ENCODE measurements at places on chromosomes 3 and 15.

DNA sequence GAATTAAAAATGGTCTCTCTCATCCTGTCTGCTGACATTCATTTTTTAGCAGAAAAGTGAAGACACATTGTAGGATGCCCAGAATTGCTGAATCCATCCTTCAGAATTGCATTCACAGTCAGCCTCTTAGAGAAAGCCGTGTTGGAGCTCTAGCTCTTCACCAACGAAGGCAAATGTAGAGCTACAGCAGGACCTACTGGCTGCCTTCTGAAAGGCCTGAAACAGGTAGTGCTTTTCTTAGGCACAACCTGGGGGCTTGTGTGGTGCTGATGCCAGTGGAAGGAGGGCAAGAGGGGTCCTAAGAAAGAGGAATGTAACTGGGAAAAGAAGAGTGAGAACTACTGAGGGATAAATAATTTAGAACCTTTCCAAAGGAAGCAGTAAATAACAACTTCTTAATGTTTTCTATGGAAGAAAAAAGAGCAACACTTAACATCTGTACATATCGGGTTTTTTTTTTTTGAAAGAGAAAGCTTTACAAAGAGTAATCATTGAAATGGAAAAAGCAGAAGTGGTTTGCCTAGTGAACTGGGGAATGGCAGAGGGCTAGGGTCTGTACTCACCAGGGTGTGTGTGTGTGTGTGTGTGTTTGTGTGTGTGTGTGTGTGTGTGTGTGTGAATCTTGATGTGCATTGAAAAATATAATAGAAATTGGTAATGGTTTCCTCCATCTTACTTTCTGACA is 297.8 kb downstream of the SATB1 start:
- peak; percentile 35 for DNase-seq

GRCh38 chr3:101970905-101971304 is 121.6 kb downstream of the NFKBIZ start:
- DNase-seq = no peak

- no peak for DNase-seq
Observed at GRCh38 chr15:51128701-51129100, 34.0 kb upstream of the TNFAIP8L3 start.

- no peak for DNase-seq
Observed at GRCh38 chr3:8756671-8757070, 12.7 kb downstream of the OXTR start.

GRCh38 chr3:122927726-122928125 is 99.8 kb downstream of the SEMA5B start:
- DNase-seq = no peak

- DNase-seq = no peak
Observed at GRCh38 chr3:25540273-25540672, 112.2 kb downstream of the RARB start.

DNA sequence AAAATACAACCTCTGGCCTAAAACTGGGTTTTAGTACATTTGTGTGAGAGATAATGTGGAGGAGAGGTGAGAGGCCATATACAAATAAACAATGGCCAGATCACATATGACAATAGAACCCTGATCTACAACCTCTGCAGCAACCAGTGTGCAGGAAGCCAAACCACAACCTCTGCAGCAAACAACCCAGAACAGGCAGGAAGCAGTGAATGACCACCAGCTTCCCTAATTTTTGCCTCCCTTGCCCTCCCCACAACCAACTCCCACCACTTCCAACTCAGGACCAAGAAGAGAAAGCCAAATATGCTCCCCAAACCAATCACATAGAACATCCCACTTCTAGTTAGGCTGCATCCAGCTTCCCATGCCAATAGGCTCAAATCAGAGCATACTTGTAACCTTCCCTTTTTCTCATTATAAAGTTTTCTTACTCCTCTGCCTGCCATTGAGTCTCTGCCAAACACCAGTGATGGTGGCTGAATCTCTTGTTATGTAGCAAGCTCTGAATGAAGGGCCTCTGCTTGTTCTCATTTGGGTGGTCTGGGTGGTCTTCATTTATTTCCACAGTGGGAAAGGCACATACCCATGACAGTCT is 102.6 kb upstream of the GAP43 start:
- DNase-seq = no peak

DNA sequence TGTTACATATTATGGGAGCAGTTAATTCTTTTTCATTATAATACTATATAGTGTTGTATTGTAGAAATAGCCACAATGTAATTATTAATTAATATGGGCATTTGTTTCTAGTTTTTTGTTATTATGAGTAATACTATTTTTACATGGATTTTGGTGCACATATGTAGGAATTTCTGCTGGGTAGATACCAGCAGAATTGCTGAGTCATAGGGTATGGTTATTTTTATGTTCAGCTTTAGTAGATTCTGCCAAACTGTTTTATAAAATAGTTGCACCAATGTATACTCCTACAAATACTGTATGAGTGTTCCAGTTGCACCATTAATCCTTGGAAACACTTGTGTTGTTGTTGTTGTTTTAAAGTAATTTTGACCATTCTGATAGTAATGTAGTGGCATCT is 91.5 kb downstream of the SH3GL3 start:
- no peak for DNase-seq

GRCh38 chr3:19559724-19560442 is 374.1 kb downstream of the EFHB start:
- peak; percentile 61 for DNase-seq

- DNase-seq = no peak
Observed at GRCh38 chr15:35912196-35912595, 366.2 kb upstream of the DPH6 start.

GRCh38 chr15:66620341-66620740 is 54.5 kb upstream of the LCTL start:
- DNase-seq = no peak

DNA sequence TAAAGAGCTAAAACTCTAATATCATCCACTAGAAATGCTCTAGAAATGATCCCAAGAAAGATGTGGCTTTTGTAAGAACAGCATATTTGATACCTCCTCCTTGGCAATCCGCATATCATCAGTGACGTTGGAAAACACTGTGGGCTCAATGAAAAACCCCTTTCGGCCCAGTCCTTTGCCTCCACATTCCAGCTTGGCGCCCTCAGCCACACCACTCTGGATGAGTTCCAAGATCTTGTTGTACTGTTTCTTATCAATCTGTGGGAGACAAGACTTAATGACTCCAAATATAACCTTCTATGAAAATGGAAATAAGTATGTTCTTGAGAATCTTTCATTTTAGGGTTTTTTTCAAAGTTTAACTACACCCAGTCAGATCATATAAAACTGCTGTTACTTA is 103.6 kb downstream of the ALDH1A2 start:
- no peak for DNase-seq

- DNase-seq = peak; percentile 11
Observed at GRCh38 chr15:51647128-51647562, 24.6 kb upstream of the DMXL2 start.

DNA sequence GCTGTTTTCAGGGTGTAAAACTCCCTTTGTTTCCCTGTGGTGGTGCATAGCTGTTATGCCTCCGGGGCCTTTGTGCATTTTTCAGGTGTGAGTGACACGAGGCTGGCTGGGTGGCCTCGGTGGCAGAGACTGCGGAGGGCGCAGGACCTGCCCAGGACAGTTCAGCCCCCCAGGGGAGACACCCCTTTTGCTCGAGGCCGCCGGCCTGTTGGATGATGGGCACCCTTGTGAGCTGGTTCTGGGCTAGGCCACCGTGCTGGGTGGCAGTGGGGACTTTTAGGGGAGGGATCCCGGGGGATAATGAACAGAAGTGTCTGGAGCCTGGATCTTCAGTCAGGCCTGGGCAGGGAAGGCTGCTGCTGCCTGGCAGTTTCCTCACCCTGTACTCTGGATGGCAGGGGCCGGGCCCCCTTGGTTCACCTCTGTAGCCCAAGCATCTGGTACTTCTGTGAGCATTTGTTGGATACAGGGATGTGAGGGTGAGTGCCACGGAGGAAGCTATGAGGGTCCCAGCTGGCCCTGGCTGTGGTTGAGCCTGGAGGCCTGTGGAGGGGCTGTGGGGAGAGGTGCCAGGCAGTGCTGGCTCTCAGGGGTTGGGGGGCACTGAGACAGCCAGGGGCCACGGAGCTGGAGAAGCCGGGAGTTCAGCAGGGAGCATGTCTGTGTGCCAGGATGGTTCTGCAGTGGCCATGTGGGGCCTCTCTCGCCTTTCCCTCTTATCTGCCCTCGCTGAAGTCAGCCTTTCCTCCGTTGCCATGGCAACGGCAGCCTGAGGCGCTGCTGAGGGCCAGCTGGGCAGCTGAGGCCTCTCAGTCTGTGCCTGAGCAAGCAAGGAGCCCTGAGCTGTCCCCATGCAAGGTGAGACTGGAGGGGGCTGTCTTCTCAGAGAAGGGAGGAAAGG is 49.0 kb downstream of the KY start:
- peak; percentile 7 for DNase-seq

GRCh38 chr15:96598514-96598913 is 268.0 kb downstream of the NR2F2 start:
- no peak for DNase-seq

All from GM12865 (cell line).